IMR-90 (cell line): ENCODE measurements at places on chromosomes 6 and 20.
A peak's percentile ranks its signal among the peaks of the same experiment; 100 is the strongest.

DNA sequence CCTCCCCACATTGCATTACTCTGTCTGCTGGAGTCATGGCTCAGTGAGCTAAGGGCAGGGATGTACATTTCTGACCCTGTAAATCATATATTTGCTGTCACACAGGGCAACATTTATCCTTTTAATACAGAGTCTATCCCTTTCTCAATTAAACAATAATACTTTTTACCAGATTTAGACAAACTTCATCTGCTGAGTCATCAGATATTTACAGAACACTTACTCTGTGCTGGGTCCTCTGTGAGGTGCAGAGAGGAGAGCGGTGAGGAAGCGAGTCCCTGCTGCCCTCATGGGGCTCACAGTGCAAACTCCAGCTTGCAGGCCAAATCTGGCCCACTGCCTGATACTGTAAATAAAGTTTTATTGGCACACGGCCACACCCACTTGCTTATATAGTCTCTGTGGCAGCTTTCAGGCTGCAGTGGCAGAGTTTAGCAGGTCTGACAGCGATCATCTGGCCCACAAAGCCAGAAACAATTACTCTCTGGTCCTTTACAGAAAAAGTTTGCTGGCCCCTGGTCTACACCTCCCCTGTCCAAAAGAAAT lies 144.5 kb downstream of the CDH26 start:
- DNase-seq: no peak

DNA sequence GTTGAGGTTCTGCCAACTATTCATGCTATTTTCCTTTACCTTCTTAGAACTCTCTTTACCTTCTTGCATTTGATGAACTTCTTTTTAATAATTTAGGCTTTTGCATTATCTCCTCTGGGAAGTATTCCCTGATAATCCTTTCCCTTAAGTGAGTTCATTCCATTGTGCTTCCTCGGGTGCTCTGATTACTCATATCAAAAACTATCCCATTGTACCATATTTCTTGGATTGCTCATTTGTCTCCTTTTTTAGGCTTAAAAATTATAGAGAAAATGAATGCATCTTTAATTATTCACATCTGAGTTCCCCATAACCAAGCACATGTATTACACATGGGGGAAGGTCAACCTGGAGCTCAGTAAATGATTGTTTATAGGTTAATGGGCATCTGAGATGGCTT lies 2.5 kb downstream of the CALHM4 start:
- DNase-seq: peak; percentile 83

DNA sequence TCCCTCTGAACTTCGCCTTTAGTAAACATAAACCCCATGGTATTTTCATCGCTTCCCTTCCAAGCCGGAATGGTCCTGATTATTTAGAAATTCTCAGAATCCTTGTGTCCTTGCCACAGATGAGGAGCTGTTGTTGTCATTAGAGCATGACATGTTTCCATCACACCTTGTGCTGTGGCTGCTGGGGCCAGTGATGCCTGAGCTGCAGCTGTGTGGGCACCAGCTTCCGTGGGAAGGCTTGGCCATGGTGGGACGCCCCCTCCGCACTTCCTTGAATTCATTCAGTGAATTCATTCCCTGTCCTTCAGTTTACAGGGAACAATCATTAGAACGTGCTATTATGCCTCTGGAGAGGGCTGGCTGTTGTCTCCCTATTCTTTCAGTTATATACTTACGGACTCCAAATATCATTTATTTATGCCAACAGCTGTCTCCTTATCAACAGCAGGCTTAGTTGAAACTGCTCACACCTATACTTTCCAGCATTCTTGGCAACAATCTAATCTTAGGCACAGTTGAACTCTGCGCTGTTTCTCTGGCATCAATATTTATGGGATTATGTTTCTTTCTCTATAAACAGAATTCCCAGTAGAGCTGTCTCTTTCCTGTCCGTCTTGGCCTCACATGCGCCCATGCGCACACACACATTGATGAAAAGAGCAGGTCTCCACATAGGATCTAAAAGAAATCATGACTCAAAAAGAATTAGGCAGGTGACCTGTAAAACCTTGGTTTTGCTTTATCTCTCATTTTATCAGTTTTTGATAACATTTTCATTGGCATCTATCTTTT lies 9.0 kb downstream of the ADGRF1 start:
- DNase-seq: no peak

- no peak for DNase-seq
Measured at GRCh38 chr6:114142258-114142657, 171.3 kb upstream of the HDAC2 start.

GRCh38 chr20:10954137-10954840 lies 280.5 kb upstream of the JAG1 start:
- peak; percentile 22 for DNase-seq

DNA sequence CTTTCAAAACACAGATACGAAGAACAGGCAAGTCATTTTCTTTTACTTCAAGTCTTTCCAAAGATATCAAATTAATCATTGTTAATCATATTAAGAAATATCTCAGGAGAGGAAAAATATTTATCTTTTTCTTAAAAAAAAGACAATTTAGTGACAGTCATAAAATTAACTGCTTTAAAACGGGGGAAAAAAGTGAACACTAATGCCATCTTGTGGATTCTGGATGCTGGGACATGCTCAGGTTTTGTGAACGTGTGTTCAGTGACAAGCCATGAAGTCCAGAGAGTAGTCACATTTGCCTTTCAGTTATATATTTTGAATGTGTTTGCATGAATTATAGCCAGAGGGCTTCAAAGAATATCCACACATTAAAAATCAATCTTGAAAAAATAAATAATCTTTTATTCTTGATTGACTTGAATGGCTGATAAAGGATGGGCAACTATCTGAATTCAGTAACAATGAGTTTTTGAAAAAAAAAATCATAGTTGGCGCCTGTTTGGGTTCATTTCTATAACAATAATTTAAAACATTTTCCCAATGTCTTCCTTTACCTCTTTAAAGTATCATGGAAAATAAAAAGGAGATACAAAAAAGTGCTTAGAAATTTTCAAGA lies 74.7 kb upstream of the NOX3 start:
- DNase-seq: peak; percentile 60

DNA sequence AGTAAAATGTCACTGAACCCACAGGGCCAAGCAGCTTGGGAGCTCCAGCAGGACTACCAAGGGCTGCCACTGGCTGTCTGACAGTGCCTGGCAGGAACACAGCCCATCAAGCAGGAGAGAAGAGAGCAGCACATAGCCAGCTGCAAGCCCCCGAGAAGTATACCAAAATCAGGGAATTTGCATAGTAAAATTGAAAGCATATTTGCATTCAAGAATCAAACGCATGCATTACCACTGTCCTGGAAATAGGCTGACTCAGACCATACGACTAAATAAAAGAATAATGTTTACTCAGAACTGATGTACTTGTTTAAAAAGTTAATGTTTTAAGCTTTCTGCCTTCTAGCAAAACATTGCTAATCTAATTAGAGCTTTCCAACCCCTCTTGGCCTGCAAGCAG lies 298.1 kb downstream of the TFAP2B start:
- DNase-seq: no peak

- DNase-seq: peak; percentile 32
Measured at GRCh38 chr6:74467533-74468215, 738.2 kb downstream of the COL12A1 start.

- DNase-seq: peak; percentile 86
Measured at GRCh38 chr20:41308290-41308711, 9.2 kb downstream of the ZHX3 start.

GRCh38 chr20:48667481-48667880 lies 160.3 kb downstream of the PREX1 start:
- no peak for DNase-seq

- no peak for DNase-seq
Measured at GRCh38 chr6:165390475-165390874, 81.1 kb upstream of the C6orf118 start.

GRCh38 chr6:149458196-149458595 lies 26.6 kb downstream of the ZC3H12D start:
- DNase-seq: peak; percentile 32

GRCh38 chr6:11968241-11968806 lies 43.8 kb upstream of the HIVEP1 start:
- DNase-seq: no peak

DNA sequence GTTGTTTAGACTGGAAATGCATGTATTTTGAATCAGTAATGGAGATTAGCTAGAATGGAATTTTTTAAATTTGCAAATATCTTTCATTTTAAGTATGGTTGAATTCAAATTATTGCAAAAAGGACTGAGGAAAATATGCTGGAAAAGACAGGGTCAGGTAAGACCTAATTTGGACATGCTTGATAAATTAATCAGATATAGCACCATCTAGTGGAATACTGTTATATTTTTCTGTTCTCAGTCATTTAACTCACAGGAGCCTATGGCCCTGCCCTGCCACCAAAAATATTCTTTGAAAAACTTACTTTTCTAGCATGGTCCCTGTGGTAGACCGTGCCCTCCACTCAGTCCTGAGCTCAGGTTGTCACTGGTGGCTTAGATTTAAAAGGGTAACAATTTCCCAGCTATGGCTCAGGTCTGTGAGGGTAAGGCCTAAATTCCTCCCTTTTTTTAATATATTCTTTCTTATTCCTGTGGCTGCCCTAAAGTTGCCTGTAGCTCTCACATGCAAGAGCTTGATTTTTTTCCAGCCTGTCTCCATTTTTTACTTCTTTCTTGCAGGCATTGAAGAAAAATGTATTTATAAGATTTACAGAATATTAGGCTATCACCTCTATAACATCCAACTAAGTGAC lies 25.3 kb upstream of the KIAA1586 start:
- peak; percentile 64 for DNase-seq

DNA sequence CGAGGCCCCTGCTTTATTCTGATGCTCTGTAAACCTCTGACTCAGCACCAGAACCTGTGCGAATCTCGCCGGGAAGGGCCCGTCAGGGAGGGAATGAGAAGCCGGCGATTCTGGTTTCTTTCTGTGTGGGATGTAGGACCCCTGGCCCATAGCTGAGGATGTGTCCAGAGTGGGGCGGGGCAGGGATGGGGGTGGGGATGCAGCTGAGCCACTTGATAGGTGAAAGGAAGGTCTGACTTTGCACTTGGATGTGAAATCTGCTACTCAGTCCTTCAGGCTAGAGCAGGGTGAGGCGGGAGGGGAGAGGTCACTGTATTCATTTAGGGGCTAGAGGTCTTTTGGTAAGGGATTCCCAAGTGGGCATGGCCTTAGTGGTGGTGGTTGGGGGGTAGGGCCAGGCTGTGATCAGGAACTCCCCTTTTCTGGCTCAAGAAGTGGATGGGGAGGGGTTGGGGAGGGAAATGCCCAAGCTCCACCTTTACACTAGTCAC lies 2.3 kb downstream of the TOX2 start:
- DNase-seq: peak; percentile 45

GRCh38 chr6:84768442-84769174 lies 4.2 kb upstream of the TBX18 start:
- DNase-seq: no peak

- peak; percentile 48 for DNase-seq
Measured at GRCh38 chr6:83511901-83512681, at the start of gene PRSS35. TSS of gene PRSS35 (plus strand) at chr6:83512534. CDS start at chr6:83523442, 10,908 bp downstream.

DNA sequence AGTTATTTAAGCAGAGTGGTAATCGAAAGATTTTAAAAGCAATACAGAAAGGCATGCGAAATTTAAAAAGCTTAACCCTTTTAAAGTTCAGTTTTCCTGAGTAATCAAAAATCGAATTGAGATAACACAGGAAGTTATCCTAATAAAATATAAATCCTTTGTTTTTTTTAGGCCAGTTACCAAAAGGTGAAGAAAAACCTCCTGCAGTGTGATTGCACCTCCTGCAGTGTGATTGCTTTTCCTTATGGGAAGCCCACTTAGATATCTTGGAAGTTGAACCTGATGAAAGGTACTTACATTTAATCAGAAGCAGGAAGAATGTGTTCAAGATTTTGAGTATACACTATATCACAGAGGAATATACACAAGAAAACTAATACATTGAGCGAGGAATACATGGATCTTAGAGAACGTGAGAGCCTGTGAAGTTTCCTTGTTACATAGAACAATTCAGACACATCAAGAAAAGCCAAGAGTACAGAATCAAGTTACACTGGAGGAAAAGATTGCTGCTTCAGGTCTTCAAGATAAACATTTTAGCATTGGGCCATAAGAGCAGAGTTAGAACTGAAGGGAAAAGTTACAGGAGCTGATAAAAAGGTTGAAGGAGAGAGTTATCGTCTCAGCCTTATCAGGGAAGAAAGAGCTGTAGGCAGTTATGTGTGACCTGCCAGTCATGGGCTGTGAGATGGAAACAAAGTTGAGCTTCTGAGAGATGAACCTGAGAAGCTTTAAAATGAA lies 7.7 kb upstream of the TMEM181 start:
- no peak for DNase-seq

- no peak for DNase-seq
Measured at GRCh38 chr20:6269168-6269873, 146.5 kb upstream of the FERMT1 start.

DNA sequence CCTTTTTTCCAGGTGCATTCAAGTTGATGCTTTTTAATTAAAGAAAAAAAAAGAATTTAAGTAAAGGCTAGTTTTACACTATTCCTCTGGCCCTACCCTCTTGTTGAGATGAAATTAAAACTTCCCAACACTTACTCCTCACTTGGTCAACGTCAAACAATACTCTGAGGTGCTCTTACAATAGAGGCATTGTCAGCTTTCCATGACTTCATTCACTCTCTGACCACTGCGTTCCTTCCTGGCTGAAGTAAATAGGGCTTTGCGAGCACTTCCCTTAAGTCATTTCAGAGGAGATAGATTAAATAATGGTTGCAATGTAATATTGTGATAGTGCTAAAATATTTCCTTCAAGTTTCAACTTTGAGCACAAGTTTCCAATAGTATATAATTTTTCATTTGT lies 229.8 kb upstream of the CEP162 start:
- no peak for DNase-seq

DNA sequence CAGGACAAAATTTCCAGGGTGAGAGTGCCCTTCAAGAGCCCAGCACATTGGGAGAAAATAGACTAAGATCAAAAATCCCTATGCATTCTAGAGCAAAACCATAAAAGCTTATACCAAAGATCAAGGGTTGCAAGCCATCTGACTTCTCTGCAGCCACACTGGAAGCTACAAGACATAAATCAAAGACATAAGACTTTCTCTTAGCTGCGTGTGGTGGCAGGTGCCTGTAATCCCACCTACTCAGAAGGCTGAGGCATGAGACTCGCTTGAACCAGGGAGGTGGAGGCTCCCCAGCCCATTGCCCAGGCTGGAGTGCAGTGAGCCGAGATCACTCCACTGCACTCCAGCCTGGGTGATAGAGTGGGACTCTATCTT lies 91.9 kb upstream of the NXT1 start:
- no peak for DNase-seq

GRCh38 chr6:2204272-2204671 lies 41.1 kb downstream of the GMDS start:
- no peak for DNase-seq

GRCh38 chr6:115004982-115005381 lies 662.2 kb upstream of the HS3ST5 start:
- DNase-seq: no peak

- peak; percentile 83 for DNase-seq
Measured at GRCh38 chr20:19976595-19977372, 40.4 kb upstream of the NAA20 start.
